ENCODE measurements at places on chromosomes 1 and 21.

DNA sequence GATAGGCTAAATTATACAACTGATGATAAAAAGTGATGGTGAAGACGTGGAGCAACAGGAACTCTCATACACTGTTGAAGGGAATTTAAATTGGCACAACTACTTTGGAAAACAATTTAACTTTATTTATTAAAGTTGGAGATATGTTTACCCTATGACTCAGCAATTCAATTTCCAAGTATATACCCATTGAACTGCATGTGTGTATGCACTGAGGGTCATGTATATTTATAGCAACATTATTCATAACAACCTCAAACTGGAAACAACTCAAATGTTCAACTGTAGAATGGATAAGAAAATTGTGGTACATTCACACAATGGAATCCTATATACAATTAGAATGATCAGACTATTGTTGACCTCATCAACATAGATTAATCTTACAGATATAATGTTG is 16.5 kb upstream of the BCAS2 start:
- DNase-seq, result no peak

DNA sequence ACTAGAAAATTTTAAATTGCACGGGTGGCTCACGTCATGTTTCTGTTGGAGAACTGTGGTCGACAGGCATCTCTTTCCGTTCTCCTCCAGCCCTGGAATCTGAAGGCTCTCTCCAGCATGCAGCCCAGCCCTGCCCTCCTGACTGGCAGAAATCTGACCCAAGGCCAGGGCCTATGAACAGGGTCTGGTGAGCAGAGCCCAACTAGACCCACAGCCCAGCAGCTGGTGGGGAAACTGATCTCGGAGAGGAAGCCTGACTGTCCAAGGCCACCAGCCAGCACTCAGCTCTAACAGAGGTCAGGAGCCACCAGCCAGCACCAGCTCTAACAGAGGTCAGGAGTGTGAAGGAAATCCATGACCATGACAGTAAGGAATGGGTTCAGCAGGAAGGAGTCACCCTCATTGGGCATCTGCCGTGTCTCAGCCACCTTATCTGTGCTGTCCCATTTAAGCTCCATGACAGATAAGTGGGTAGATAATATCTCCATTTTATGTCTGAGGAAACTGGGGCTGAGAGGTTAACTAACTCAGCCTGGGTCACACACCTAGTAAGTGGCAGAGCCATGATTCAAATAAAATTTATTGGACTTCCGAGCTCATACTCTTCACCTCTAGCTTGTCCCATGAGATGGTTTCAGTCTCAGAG is 20.2 kb upstream of the PKP1 start:
- DNase-seq, result no peak

DNA sequence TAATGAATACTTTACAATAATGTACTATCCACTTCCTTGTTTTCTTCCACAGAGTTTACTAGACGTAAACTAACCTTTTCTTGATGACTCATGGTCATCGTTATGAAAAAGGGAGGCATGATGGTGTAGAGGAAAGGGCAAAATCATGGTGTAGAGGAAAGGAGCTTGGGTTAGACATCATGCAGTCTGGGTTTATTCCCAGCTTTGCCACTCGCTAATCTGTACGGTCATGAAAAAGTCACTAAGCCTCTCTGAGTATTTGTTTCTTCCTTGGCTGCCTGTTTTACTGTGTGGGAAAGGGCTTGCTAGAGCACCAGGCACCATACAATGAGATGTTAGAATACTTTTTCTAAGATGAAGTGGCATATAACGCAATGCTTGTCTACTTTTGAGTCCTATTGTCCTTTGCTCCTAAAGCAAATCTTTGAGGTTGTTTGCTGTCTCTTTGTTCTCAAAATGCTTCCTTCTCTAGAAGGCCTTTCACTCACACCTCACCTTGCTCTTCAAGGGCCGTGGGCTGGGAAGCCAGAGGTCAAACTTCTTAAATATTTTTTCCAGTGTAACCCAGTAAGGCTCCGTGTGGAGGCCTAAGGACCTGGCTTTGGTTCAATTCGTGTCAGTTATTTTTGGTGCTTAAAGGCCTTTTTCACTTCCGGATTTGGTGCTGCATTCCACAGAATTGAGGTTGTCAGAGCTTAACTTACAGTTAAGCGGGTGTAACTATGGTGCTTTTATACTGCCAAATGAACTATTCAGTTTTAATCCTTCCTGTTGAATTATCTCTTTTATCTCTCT is 9.9 kb upstream of the ETV3 start:
- DNase-seq, result peak; percentile 62

GRCh38 chr1:20389571-20389970 is 96.4 kb downstream of the CAMK2N1 start:
- DNase-seq, result no peak

DNA sequence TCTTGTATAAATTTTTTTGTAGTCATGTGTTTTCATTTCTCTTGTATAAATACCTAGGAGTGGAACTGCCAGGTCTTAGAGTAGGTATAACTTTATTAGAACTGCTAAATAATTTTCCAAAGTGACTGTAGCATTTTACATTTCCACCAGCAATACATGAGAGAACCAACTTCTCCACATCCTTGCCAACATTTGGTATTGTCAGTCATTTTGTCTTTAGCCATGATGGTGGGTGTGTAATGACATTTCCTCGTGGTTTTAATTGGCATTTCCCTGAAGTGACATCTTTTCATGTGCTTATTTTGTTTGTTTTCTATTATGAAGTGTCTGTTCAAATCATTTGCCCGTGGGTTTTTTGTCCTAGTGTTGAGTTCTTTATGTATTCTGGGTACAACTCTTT is 29.7 kb downstream of the ZBTB8A start:
- DNase-seq, result no peak

- no peak for DNase-seq
These were observed 3.8 kb upstream of the NBPF1 start for GRCh38 chr1:16617114-16617631.

DNA sequence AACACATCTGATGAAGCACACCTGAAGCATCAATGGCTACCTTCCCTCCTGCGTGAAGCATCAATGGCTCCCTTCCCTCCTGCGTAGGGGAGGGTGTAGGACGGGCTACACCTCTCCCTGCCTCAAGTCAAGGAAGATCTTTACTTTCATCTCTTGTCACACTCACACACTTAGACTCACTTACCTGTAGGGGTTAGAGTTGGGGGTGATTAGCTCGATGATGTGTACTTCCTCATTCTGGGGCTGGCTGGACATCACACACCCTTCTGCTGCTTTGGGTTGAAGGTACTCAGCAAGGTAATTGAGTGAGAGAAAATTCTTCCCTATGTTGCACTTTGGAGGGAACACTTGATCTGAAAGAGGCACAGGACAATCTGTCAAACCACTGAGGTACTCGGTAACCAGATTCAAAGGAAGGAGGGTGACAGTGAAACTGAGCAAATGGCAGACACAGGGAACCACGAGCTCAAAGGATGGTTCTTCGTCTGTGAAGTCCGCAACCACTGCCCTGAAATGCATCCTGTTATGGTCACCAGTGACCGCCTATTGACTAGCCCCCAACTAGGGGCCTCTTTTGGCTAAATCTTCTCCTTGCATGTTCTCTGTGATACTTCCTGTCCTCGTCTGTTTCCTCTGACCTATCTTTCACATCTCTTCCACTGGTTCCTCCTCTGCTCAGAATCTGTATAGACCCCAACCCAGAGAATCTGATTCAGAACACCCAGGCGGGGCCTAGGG is 156.2 kb downstream of the TGFBR3 start:
- DNase-seq, result no peak

DNA sequence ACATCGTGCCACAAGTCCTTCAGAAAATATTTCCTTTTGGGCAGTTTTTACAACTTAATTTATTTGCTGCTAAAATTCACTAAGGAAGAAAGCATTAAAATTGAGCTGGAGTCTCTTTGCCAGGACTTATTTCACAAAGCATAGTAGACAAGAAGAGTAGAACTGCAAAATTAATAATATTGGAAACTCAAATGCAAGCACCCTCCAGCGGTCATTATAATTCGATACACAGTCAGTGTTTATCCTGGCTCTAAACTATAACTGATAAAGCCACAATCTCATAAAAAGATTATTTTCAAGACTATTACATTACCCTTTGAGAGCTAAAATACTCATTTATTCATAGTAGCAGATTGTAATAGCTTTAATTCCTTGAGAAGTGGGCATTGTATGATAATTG is 655.4 kb downstream of the RWDD3 start:
- no peak for DNase-seq

DNA sequence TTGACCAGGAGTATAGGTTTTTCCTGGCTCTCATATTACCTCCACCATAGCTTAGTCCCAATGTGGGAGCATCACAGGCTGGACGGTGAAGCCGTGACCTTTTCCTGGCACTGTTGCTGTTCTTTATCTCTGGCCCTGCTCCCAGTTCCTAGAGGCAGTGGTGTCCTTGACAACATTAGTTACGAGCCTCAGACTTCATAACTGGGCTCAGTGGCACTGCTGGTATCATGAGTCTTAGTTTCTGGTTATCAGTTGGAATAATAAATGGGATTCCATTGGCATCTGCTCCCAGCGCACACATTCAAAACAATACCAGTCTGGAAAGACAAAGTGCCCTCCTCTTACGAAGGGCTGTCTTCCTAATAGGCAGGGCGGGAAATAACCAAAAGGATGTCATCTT is 8.0 kb downstream of the RNPEP start:
- DNase-seq, result no peak

- peak; percentile 63 for DNase-seq
These were observed 143.0 kb upstream of the GRIK3 start for GRCh38 chr1:37177230-37177864.

DNA sequence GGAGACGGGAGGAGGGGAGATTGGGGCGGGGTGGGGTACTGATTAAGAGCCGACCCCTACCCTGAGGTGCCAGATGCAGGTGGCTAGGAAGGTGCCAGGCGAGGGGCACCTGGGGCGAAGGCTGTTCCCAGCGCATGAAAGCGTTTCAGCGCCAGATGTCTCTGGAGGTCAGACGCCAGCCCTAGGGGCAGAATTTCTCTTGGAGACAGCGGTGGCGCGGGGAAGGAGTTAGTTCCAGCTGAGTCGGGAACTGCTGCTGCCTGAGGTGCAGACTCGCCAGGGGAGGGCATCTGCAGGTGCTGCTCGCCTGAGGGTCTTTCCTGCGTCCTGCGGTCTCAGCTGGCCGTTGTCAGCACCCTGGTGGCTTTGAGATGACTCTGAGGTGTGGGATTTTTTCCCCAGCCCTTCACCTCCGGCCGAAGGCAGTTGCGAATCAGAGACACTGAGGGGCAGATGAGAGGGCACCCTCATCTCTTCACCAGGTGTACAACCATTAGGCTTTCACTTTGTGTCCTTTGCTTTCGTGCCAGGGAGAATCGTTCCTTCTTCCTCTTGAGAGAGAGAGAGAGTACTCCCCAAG is 539 bp downstream of the CGN start:
- peak; percentile 38 for DNase-seq

DNA sequence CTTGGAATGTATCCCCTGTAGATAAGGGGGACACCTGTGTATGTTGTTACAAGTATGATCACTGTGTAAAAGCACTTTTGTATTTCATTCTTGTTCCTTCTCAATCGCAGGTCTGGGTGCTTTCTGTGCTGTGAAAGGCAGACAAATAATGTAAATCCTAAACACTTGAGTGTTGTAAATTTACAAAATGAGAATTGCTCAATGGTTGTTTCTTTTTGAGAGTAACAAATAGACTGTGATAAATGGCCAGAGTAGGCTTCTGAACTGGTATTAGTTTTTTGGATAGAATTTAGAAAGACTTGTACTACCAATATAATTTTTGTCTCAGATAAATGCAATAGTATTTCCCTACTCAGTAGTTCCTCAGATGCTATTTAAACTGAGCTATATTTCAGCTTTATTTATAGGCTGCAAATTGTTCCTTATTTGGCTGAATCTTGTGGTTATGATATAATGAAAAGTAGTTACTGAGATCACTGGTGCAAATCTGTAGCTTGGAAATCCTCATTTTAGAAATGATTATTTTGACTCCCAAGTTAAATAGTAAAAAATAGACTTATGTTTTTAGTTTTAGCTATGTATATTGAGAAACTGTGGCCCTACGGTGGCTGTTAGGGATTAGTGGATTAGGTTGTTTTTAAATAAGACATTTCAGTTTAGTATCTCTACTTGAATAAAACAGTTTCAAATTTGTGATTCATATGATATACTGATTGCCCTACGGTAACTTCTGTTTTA is 9.2 kb downstream of the BACH1 start:
- no peak for DNase-seq

- no peak for DNase-seq
These were observed 252.4 kb downstream of the FGGY start for GRCh38 chr1:59549066-59549837.

GRCh38 chr1:50527249-50527986 is 104.2 kb upstream of the DMRTA2 start:
- no peak for DNase-seq

- DNase-seq, result no peak
These were observed 2.5 kb upstream of the DUSP23 start for GRCh38 chr1:159778266-159778665.

DNA sequence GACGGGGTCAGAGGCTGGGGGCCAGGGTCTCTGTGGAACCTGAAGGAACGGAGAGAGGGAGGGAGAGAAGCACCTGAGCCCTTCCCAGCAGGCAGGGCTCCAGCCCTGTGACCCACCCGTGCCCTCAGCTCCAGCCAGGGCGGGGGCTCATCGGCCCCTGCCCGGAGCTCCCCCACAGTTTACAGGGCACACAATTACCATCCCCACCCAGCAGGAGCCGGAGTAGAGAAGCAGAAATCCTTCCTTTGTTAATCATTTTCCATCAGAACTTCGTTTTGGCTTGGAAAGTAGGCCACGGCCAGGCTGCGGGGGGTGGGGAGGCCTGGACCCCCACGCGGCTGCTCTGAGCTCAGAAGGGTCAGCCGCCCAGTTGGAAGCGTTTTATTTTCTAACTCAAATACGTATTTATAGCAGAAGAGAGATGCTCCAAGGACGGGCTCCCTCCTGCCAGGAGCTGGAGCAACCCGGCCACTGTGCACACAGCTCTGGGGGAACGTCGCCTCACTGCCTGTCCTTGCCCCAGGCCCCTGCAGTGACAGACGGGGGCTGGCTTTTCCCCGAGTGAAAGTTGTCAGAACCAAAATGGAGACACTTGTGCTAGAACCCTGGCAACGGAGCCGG is 42.7 kb upstream of the ADARB1 start:
- DNase-seq, result no peak

DNA sequence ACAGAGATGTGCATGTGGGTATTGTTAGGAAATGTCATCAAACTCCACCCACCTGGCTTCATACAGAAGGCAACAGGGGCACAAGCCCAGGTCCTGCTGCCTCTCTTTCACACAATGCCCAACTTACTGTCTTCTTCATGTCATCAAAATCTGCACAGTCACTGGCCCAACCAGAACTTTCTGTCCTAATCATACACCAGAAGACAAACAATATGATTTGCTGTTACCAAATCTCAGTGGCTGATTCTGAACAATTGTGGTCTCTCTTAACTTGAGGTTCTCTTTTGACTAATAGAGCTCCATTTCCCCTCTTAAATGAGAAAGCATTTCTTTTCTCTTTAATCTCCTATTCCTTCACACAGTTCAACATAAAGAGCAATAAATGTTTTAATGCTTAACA is 7.7 kb downstream of the HSD3B2 start:
- DNase-seq, result no peak

GRCh38 chr1:242745079-242745478 is 220.6 kb upstream of the PLD5 start:
- DNase-seq, result no peak

- DNase-seq, result peak; percentile 52
These were observed 13.0 kb downstream of the VANGL1 start for GRCh38 chr1:115654663-115655305.

GRCh38 chr1:174157157-174157806 is 2.0 kb upstream of the RABGAP1L start:
- no peak for DNase-seq

- peak; percentile 69 for DNase-seq
These were observed 141.1 kb upstream of the SAMSN1 start for GRCh38 chr21:14687268-14687625.
